ENCODE measurements at places on chromosomes 2 and 18.

DNA sequence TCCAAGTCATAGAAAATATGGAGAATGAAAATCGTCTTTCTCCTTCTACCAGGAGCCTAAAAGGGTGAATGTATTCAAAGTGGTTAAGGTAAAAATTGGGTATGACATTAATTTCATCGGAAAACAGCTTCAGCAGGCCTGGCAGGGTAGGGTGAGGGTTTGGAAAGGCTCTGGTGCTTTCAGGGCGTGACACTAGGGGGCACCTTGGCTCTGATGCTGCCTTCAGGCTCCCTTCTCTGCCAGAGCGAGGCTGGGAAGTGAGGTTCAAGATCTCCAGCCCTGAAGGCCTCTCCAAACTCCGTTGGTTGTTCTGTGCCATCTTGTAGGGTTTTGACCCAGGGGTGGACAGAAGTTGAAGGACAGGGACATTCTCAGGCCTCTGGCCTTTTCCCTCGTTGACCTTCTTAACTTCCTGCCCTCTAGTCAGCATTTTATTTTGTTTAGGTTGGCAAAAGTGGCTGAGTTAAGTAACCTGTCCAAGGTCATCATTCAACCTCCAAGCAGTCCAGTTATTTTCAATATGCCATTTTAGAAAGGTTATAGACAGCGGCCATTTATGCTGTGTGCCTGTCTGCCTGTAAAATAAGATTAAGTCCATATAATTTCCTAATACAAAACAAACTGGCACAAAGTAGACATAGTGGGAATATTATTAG, 40.3 kb downstream of the EML6 start:
- no peak for DNase-seq

- DNase-seq = no peak
These were observed 1.7 kb downstream of the CYP27A1 start for GRCh38 chr2:218783688-218784087.

DNA sequence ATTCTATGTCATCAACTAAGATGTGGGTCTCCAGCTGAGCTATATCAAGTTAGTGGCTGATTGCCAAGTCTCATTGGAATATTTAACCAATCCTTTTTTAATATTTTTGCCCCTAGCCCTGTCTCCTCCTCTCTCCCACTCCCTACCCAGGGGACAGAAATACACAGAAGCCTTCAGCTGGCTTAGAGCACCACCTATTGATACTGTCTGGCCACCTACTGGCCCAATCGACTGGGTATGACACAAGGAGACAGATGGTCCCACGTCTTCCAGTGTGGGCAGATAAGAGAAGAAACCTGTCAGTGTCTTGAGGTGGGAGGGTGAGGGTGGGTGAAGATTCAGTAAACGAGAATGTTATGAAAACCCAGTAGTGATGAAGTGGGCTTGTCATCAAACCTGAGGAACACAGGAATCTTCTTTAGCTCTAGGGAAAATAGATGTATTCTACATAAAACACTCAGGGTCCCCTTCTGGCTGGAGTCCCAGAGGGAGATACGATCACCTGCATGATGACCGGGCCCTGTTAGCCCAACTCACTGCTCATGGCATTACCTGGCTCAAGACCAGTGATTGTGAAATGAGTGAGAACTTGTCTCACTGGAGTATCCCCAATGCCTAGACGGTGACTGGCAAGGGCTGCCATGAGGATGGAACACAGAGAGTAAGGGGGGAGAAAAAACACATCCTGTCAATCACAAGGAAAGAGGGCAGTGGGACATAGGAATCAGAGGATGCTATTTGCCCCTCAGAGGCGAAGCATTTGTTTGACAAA, 26.7 kb downstream of the POLR1A start:
- peak; percentile 72 for DNase-seq

GRCh38 chr2:64601034-64601754, 52.5 kb downstream of the SERTAD2 start:
- DNase-seq = no peak

GRCh38 chr2:67459761-67460160, 62.6 kb downstream of the ETAA1 start:
- no peak for DNase-seq

DNA sequence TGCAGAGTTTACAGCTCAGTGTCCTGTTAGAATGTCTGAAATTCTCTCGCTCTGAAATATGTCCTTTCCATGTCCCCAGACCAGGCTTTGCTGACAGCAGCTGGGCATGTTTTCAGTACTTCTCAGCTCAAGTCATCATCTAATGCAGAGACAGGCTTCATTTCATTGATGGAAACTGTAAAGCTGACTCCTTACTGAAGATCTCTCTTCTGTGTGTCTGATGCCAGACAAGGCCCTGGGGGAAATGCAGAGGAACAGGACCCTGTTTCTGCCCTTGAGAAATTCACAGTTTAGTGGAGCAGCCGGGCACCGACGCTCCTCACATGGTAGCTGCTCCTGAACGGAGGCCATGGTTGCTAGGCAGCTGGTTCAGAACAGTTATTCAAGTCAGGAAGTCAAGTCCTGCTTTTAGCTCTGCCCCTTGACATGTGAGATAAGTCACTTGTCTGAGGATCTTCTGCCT, 24.6 kb upstream of the FZD7 start:
- no peak for DNase-seq

DNA sequence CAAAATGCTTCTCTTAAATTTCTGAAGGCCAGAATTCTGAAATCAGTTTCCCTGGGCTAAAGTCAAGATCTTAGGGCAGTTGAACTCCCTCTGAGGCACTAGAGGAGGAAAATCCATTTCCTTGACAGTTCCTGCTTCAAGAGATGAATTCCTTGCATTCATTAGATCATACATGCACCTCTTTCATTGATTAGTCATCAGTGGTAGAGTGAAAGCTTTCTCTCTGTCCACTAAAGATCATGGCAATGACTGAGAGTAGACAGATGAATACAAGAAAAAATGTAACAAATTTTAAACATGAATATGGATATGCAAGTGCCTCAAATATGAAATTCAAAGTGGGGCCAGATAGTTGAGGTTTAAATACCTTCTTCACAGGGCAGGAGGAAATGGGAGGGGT, 693.4 kb upstream of the TMEFF2 start:
- no peak for DNase-seq

DNA sequence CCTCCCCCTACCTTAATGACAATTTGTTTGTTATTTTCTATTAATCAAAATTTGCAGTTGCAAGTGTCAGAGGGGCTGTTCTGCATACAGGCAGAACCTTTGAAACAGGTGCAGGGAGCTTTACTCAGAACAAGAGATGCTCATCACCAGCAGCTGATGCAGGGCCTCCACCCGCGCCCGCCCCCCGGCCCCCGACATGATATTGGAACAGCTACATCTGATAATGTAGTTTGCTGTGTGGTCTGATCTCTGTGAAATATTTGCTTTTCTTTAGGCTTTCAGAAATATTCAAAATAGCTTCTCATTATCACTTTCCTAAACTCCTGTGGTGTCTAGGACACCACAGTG, 130.0 kb downstream of the PRKCE start:
- DNase-seq = no peak

- DNase-seq = no peak
These were observed 14.6 kb downstream of the EML4 start for GRCh38 chr2:42183775-42184174.

DNA sequence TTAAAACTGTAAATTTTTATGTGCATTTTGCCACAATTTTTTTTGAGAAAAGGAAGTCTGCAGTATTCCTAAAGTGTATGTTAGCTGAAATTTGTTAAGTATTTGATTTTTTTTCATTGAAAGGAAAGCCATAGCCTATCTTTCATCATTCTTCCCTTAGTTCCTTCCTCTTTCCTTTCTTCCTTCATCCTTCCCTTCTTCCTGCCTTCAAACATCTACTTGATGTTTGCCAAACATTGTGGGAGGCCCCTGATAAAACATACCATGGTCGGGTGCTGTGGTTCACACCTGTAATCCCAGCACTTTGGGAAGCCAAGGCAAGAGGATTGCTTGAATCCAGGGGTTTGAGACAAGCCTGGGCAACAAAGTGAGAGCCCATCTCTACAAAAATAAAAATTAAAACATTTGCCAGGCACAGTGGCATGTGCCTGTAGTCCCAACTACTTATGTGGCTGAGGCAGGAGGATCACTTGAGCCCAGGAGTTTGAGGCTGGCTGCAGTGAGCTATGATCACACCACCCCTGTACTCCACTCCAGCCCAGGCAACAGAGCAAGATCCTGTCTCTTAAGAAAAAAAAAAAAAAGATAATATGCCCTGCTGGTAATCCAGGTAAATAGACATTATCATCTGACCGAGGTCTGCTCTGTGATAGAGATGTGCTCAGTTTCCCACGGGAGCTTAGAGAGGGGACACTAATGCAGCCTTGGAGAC, 278.4 kb upstream of the STON1 start:
- no peak for DNase-seq

- peak; percentile 4 for DNase-seq
These were observed 1497.5 kb downstream of the DPP10 start for GRCh38 chr2:115939902-115940301.

GRCh38 chr2:8590938-8591337, 90.9 kb upstream of the ID2 start:
- no peak for DNase-seq

- no peak for DNase-seq
These were observed 134.4 kb downstream of the TGIF1 start for GRCh38 chr18:3584266-3584861.

- no peak for DNase-seq
These were observed 72.2 kb upstream of the MEIS1 start for GRCh38 chr2:66362701-66363100.

DNA sequence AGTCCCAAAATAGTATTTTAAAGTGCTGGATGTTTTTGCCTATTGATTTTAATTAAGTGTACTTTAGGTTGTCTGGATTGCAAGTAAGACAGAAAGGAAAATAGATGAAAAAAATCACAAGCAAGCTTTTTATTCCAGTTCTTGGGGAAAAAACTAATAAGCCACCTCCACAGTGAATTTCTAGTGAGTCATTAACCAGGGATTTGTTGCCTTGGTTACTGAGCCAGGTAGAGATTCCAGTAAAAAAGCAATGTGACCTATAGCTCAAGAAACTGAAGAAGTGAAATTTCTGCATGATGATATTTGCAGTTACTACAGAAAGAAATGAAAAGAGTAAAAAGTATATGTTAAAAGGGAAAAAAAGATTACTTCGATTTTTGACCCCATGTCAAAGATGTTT, 160.6 kb downstream of the METTL4 start:
- no peak for DNase-seq

DNA sequence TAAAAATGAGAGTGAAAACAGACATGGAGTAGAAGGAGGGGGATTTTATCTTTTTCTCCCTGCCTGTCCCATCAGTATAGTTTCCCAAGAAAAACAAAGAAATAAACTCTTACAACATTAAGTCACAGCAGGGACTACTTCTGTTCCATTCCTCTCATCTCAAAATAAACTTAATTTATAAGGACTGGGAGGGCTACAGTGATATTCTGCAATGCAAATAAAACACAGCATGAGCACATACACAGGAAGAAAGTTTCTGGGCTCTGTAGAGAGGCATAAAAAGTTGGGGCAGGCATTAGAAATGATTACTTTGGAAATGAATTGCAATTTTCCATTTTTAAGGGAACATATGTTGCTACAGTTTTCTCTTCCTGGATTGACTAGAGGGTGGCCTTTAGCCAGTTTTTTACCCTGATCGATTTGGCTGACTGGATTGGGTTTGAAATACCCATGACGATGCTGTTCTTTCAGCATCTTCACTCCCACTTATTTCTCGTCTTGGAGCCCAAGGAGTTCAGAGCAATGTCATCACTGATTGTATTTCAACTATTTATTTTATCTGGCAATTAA, 157.1 kb downstream of the ACTR3 start:
- DNase-seq = no peak

DNA sequence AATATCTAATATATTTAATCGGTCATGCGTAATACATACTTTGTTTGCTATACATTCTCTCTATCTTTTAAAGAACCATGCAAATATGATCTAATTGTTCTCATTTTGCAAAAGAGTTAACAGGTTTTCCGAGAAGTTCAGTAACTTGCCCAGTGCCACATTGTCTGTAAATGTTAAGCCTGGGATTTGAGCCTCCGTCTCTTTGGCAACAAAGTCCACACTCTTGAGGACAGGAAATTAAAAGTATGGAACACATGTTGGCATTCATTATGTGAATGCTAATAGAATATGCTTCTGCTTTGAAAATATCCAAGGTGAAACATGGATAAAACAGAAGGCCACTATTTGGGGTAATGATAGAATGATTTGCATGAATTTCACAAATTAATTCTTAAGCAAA, 85.2 kb downstream of the LRP1B start:
- DNase-seq = no peak

- DNase-seq = peak; percentile 81
These were observed 80.0 kb upstream of the TMEM200C start for GRCh38 chr18:5975111-5976002.

DNA sequence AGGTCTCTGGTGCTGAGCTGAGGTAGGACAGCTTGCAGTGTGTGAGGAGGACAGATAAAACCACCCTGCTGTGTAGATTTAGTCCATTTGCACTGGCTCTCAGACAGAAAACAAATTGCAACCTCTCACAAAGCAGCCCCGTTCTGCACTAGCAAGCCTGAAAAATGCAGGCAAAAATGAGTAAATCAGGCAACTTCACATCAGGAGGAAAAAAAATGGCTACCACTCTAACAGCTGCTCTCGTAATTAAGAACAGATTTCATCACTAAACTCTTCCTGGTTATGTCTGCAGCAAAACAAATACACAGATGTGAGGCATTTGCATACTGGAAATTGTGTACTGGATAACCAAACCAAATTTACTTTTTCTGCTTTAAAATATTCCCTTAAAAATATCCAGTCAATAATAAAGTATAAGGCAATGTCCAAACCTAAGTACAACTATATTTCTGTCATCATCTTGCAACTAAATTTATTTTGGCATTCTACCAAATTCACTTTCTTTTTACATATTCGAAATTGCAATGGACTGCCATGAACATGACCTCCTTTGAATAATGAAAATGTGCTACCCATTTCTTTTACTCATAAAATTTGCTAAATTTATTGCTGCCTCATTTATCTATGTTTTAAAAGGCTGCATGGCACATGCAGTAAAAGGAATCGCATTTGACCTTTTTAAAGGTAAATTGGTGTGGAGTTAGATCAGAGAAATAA, 157.4 kb downstream of the AFF3 start:
- DNase-seq = peak; percentile 78

- DNase-seq = no peak
These were observed 963.6 kb upstream of the CNTNAP5 start for GRCh38 chr2:123061534-123061933.

- no peak for DNase-seq
These were observed 205.1 kb downstream of the RND3 start for GRCh38 chr2:150282357-150282756.

DNA sequence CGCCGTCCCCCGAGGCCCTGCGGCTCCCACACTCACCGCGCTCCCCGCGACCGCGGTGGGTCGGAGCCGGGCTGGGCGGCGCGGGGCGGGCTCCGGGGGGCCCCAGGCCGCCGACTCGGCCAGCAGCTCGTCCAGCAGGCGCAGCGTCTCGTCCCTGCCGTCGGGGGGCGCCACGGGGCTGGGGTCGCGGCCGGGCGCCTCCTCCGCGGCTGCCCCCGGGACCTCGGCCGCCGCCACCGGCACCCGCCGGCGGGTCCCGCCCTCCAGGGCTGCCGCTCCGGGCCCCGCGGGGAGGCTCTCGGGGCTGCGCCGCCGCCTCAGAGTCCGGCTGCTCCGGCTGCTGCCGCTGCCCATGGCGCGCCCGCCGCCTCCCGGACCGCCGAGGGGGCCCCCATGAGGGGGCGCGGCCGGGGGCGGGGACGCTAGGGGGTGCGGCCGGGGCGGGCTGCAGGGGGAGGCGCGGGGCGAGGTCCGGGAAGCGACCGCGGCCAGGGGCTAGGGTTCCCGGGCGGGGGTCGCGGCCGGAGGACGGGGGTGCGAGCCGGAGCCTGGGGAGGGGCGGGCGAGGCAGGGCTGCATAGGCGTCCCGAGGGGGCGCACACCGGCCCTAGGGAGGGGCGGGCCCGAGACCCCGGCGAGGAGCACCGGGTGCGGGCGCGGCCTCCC, at the start of gene CYS1:
Gene CYS1 (minus strand): TSS at position 542 of the 666 bp plus-strand sequence. CDS start 188 bp downstream, at position 354.
- no peak for DNase-seq

All from fibroblast of skin of scalp (primary cell).